ENCODE measurements at places on chromosomes 5 and 9.

DNA sequence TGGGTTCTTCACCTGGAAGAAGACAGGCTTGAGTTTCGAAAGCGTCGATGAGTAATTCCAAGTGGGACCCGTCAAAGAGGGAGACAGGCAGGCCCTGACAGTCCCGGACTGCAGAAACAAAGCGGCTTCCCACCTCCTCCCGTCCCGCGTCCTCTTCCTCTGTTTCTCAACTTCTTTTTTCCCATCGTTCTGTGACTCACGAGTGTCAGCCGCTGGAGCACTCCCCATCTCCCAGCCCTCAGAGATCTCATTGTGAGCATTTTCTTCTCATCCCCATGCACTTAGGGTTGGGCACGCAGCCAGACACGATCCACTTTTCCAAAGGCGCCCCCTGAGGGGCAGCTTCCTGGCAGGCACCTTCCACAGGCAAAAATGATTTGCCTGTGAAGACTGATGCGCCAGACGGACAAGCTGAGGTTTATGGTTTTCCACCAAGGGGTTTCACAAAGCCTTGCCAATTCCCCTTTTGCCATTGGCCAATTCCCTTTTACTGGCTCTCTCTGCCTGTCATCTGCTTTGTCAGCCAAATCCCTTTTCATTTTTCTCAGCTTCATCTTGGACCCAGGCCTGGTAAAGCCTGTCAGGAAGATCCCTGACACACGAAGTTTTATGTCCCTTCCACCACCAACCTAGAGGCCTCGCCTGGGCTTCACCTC, 86.5 kb upstream of the ANKRD55 start:
- DNase-seq, result no peak

DNA sequence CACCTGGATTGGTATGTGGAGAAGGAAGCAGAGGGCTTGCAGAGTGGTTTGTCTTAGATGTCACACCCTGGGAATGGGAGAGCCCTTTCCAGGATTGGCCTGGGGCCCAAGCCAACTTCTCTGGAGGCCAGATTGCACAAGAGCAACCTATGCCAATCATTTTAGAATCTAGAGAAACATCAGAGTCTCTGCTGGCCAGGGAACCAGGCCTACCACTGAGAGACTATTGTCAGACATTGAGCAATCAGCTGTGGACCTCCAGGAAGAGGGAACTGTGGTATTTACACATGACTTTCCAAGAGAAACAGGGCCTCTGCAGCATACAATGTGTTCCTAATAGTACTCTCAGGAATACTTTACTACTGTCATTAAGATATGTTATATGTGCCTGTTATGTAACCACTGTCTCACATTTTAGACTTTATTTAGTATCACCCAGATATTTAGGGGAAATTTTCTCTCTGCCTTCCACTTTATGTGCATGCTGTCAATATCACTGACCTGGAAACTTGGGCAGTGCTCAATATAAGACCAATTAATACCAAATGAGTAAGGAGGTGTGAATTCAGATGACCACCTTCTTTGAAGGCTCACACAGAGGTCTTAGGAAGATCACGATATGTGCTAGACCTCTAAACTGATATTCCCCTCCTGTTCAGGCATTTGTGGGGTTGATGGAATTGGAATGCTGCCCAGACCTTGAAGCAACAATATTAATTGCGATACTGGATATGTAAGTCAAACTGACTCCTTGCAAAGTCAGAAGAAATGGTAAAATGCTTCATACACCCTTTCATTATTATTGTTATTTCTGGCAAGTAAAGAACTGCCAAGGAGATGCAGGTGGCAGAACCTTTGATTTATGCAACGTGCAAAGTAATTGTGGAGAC, 20.5 kb upstream of the CCL28 start:
- peak; percentile 5 for DNase-seq

- no peak for DNase-seq
These were observed 210.3 kb downstream of the SYK start for GRCh38 chr9:91011891-91012290.

GRCh38 chr5:168530621-168531150, 1.6 kb downstream of the FBLL1 start:
- DNase-seq, result no peak
